ENCODE measurements at places on chromosomes 3 and 15. TPM values are rescaled to one million over a fixed set of nuclear protein-coding genes. Genes with fewer than 3 reads are reported as not detected.

CDCP1 gene
- total RNA-seq, result 27.7 TPM

MIX23 gene
- total RNA-seq, result 48.6 TPM

MORC1 gene
- not detected for total RNA-seq

SPINK8 gene
- not detected for total RNA-seq

RTP1 gene
- not detected for total RNA-seq
